Thyroid gland (tissue), 4 donors: ENCODE measurements at places on chromosomes 3 and 15. TPM values are rescaled to one million over a fixed set of nuclear protein-coding genes. Genes with fewer than 3 reads are reported as not detected.

DNA sequence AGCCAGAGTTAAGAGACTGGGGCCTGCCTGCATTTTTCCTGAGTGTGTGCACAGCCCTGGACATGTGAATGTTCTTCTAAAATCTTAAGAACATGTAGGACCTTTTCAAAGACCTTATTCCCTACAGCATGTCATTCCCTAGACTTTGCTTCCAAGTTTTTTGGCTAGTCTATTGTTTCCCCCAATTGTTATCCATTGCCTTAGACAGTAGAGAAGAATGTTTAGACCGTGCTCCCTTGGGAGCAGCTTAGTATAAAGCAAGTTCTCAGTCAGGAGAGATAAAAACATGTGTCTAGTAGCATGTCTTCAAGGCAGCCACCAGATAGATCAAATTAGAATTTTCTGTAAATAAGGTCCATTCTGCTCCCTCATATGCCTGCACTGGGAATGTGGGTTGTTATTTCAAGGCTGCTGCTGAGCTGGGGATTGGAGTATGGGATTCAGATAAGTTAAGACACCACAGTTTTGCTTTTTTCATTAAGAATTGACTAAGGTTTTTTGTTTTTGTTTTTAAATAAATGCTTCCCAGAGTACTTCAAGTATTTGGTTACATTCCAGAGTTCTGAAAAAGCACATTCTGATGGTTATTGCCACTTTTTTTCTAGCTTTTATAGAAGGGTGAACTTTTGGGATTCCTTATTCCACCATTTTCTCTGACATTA, 246.7 kb downstream of the RORA start:
- H3K4me3 ChIP-seq, result no peak overlapping the region
- no peaks in the 10 kb centered on the region for H3K27me3 ChIP-seq
- H3K27ac ChIP-seq, result no peak overlapping the region
- no peaks in the 10 kb centered on the region for H3K36me3 ChIP-seq

DNA sequence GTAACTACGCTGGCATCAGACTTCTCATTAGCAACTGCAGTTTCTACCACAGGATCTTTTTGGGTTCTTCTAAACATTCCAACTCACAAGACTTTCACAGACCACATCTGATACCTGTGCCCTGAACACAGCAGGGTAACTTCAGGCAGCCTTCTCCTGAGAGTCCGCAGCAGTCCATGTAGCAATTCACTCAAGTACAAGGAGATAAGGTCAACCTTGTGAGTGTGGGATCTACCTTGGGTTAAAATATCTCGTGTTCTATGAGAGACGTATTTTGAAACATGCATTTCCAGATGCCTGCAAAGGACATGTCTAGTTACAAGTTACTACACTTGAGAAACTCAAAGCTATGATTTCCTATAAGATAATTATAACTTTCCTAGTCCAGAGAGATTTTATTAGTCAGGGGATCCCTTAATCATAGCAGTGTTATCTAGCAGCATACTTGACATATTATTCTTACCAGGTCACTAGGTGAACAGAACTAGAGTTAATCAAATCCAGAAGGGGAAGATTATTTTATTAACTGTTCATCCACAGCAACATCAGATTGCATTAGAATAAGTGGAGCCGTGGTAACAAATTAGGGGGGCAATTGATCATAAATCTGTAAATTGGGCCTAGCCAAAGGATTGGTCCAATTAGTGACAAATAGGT, 66.4 kb downstream of the ASTE1 start:
- no peak for DNase-seq
- no peaks in the 10 kb centered on the region for H3K4me1 ChIP-seq
- no peaks in the 10 kb centered on the region for H3K27me3 ChIP-seq

- no peaks in the 10 kb centered on the region for H3K36me3 ChIP-seq
- H3K4me3 ChIP-seq, result no peak overlapping the region
- H3K4me1 ChIP-seq, result peaks cover 87% of the 10 kb centered on the region
- no peak for DNase-seq
- H3K27ac ChIP-seq, result peak overlapping the region; percentile 88
- H3K27me3 ChIP-seq, result no peaks in the 10 kb centered on the region
Measured at GRCh38 chr15:67132276-67132675, 66.9 kb downstream of the SMAD3 start.

DNA sequence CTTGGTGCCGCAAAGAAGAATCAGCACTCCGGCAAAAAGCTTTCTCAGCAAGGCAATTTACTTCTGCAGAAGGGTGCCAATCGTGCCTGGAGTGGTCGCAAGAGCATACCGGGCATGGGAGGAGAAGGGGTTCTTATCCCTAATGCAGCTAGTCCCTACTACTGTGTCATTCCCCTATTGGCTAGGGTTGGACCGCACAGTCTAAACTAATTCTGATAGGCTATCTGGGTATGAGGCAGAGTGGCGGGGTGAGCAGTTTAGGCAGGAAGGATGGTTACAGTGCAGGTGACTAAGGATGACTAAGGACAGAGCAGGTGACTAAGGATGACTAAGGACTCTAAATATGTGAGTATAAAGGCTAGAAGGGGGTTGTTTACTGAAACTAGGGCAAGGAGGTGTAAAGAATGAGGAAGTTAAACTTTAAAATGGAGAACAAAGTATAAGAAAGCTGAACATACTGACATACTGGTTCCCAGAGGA, 52.9 kb downstream of the PGBD4 start:
- H3K4me1 ChIP-seq, result no peaks in the 10 kb centered on the region
- no peak overlapping the region for H3K4me3 ChIP-seq
- H3K36me3 ChIP-seq, result peaks cover 16% of the 10 kb centered on the region
- no peak for DNase-seq

DNA sequence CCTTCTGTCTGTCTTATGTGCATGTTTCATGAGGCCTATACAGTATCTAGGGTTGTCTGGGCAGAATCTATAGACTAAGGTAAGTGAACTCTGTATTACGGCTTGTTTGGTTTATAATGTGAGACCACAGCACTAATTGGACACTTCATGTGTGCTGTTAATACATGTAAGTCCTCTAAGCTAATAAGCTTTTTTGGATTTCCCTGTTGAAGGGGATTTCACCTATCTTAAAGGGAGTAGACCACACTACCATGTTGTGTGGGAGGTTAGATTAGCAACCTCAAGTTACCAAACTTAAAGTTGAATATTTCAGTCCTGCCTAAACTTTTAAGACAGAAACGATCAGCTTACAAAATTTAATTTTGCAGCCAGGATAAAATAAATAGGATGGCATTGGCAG, 189.8 kb upstream of the GOLIM4 start:
- H3K36me3 ChIP-seq, result no peaks in the 10 kb centered on the region
- no peaks in the 10 kb centered on the region for H3K4me1 ChIP-seq
- H3K4me3 ChIP-seq, result no peak overlapping the region
- no peaks in the 10 kb centered on the region for H3K27me3 ChIP-seq
- no peak overlapping the region for H3K27ac ChIP-seq

GRCh38 chr3:45742461-45743089, 53.4 kb downstream of the SACM1L start:
- H3K27me3 ChIP-seq, result no peaks in the 10 kb centered on the region
- H3K36me3 ChIP-seq, result peaks cover 62% of the 10 kb centered on the region
- no peak overlapping the region for H3K27ac ChIP-seq
- no peak overlapping the region for H3K4me3 ChIP-seq
- no peaks in the 10 kb centered on the region for H3K4me1 ChIP-seq

DNA sequence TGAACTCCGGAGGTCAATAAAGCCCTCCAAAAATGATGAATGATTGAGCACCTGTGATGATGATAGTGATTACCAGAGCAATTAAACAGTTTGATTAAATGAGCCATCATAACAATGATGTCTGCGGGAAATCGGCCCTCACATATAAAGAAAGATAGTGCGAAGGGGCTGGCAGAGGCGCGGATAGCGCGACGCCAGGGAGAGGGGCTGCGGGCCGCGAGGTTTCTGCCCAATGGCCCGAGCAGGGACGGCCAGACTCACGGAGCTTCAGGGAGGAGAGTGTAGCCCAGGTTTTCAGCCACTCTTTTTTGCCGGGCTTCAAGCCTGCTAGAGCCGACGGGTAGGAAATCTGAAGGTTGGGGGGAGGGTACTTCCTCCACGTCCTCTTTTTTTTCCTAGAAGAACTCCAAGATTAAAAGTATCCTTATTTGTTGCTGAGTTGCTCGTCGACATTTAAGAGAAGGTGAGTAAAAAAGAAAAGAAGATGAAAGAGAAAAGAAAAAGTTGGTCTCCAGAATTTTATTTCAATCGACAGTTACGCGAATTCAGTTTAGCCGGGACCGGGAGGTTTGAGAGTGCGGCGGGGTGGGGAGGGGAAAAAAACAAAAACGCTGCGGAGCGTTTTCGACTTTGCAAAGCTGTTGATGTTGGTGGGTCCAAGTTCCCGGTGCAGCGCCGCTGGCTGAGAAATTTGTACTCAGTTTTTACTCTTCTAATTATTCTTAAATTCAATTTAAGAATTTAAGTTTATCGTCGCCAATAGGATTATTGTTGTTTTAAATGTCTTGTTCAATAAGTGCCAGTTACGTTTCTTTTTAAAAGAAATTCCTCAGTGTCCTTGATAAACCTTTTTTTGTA, 2.2 kb upstream of the MEIS2 start:
- H3K4me1 ChIP-seq, result peaks cover 9% of the 10 kb centered on the region
- no peak for DNase-seq
- peaks cover 18% of the 10 kb centered on the region for H3K27me3 ChIP-seq
- peak overlapping the region; percentile 92 for H3K27ac ChIP-seq

DNA sequence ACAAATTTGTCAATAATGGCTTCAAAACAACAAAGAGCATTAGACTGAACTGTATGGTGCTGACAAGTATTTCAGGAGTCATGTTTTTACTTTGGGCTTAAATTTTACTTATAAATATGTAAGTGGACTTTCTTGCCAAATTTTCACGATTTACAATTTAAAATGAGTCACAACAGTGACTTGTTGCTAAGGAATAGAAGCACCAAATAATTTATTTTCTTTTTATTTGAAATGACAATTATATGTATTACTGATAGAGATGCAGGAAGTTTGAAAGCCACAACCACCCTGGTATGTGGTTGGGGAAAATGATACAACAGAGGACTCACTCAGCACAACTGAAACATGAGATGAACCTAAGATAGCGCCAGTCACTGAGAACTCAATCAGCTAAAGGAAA, 90.3 kb downstream of the FMN1 start:
- H3K27me3 ChIP-seq, result no peaks in the 10 kb centered on the region
- no peaks in the 10 kb centered on the region for H3K4me1 ChIP-seq
- DNase-seq, result no peak

Gene C3orf70
- total RNA-seq, result 2.1 TPM

Gene SCN5A
- total RNA-seq, result 0.13 TPM
